Cardiac muscle cell (in vitro differentiated cells and primary cell): ENCODE measurements at places on chromosomes 11 and 22. TPM values are rescaled to one million over a fixed set of nuclear protein-coding genes. Genes with fewer than 3 reads are reported as not detected.

The PKNOX2 gene
- 2.1 and 5.8 TPM in 2 replicates for polyA plus RNA-seq

The FXYD6 gene
- polyA plus RNA-seq = 310 and 541 TPM in 2 replicates

The NAV2 gene
- 113 and 120 TPM in 2 replicates for polyA plus RNA-seq

The TMEM126A gene
- 39.9 and 42.9 TPM in 2 replicates for polyA plus RNA-seq

The NFAM1 gene
- 0.97 and 1.9 TPM in 2 replicates for polyA plus RNA-seq

The MS4A6A gene
- not detected in 2 replicates for polyA plus RNA-seq

The KRTAP5-1 gene
- not detected in 2 replicates for polyA plus RNA-seq

The SAMM50 gene
- polyA plus RNA-seq = 92.0 and 116 TPM in 2 replicates
